ENCODE measurements at places on chromosomes 4 and X. TPM values are rescaled to one million over a fixed set of nuclear protein-coding genes. Genes with fewer than 3 reads are reported as not detected.

DNA sequence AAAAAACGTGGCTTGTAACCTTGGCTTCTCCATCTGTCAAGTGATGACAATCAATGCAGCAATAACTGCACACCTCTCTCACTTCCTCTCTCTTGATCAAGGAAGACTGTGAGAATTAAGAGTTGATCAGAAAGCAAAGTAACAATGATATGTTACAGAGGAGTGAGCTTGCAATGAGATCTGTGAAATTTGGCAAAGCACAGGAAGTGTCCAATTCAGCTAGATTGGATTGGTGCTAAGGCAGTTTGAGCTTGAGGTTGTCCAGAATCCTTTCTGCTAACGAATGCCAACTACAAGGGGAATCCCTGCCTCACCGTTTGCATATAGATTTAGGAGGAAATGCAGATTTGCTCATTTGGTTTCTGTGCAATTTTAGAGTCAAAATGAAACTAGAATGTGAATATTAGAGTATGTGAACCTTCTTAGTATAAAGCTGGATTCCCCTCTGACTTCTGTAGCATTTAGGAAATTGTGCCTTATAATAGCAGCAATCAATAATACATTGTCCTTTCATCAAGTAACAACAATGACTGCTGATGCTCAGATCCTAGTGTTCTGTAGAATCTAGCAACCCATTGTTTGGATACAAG, 346.4 kb downstream of the PTTG2 start:
- no peak for DNase-seq

GRCh38 chr4:171035909-171036308, 777.3 kb upstream of the GALNTL6 start:
- no peak for DNase-seq

GRCh38 chrX:73683236-73683859, 120.4 kb downstream of the CHIC1 start:
- no peak for DNase-seq

GRCh38 chr4:140176735-140177134, 22.8 kb upstream of the MAML3 start:
- no peak for DNase-seq

CDS1 gene
- polyA plus RNA-seq: 30.9 TPM

ENAM gene
- 1.2 TPM for polyA plus RNA-seq

- no peak for DNase-seq
Measured at GRCh38 chr4:110014233-110014632, 101.5 kb downstream of the EGF start.

- DNase-seq: no peak
Measured at GRCh38 chr4:127015667-127016117, 617.1 kb upstream of the INTU start.

BMPR1B gene
- 24.6 TPM for polyA plus RNA-seq

- no peak for DNase-seq
Measured at GRCh38 chr4:25236971-25237370, 3.1 kb downstream of the PI4K2B start.

DNA sequence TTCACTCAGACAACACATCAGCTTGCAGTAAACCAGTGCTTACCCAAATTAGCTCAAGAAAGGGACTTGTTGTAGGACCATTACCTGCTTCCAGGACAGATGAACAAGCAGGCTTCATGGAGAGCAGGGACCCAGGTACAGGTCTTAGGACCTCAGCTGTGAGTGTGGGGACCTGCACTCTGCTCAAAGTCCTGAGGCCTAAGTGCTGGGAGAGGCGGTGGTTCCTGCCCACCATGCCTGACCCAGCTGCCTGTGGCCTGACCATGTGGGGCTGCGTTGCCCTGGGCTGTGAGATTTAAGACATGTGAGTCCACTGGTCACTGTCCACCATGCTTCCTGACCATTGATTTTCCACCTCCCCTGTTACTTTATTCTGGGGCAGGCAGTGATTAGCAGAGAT, 140.2 kb downstream of the DCLK2 start:
- DNase-seq: no peak

DNA sequence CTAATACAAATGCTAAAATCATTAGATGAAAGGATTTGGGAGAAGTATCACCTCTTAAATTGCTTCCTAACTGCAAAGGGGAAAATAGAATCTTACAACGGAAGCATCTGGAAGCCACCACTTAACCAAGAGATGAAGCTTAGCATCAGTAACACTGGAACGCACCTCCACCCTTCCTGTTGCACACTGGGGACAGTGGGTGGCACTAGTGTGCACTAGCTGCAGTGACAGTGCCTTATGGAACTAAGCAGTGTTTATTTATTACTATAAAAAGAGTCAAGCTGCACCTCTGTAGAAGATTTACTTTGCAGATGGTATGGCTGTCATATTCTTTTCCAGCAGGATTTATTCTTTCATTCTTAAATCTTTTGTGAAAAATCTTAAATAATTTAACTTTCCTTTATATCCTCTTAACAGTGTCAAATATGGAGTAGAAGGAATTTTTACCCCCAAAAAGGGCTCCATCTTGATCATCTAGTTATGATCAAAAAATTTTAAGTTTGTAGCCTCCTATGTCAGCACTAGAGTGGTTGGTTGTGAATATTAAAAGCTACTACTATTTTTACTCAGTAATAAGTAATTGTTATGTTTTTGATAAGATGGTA, 76.7 kb downstream of the SCD5 start:
- no peak for DNase-seq

DNA sequence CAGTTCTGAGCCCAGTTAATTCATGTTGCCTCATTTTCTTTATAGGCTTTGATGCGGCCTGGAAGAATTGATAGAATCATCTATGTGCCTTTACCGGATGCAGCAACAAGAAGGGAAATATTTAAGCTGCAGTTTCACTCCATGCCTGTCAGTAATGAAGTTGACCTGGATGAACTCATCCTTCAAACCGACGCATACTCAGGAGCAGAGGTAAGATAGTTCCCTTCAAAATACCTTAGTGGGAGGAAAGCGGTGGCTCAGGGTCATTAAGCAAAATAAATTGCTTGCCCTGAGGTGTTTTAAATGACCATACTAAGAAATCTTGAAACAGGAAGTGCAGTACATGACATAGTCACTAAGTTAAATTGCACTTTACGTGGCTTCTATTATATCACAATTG, 140.6 kb upstream of the SPRY1 start:
- DNase-seq: no peak

DNA sequence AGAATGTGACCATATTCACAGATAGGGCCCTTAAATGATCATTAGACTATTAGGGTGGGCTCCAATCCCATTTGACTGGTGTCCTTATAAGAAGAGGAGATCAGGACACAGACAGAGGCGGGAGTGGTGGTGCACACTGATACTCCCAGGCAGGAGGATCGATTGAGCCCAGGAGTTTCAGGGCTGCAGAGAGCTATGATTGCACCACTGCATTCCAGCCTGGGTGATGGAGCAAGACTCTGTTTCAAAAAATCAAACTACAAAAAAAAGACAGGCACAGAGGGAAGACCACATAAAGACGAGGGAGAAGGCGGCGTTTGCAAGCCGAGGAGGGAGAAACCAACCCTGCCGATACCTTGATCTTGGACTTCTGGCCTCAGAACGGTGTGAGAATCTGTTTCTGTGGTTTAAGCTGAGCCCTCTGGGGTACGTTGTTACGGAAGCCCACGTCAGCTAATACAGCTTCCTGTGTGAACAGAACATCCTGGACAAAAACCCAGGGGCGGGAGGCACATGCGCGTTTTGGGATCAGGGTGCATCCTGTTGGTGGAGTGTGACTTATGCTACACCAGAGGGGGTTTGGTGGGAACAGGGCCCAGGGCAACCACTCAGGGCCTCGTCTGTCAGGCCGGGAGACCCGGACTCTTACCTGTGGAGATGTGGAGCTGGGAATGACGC, 211.8 kb upstream of the PSAPL1 start:
- no peak for DNase-seq

DNA sequence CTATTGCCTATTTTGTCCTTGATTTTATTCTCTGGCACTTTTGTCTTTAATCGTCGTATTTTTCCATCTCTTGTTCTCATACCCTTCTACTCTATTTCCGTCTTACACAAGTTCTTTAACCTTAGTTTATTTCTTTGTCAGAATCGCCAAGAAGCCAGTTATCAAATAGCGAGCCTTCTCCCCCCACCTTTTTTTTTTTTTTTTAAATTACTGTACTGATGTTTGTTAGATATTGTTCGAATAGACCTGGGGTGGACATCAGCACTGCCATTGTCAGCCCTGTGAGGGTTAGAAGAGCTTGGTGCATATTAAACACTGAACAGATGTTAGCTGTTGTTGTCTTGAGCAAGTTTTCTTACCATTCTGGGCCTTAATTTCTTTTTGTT, 1.2 kb downstream of the SPCS3 start:
- no peak for DNase-seq

ASMT gene
- 0.14 TPM for polyA plus RNA-seq

- DNase-seq: no peak
Measured at GRCh38 chr4:108355186-108355901, 186.6 kb upstream of the LEF1 start.

UPF3B gene
- polyA plus RNA-seq: 28.0 TPM
